ENCODE measurements at places on chromosomes 1 and 21.

- DNase-seq: peak; percentile 88
Observed at GRCh38 chr1:109112652-109113285, 1.1 kb upstream of the ELAPOR1 start.

DNA sequence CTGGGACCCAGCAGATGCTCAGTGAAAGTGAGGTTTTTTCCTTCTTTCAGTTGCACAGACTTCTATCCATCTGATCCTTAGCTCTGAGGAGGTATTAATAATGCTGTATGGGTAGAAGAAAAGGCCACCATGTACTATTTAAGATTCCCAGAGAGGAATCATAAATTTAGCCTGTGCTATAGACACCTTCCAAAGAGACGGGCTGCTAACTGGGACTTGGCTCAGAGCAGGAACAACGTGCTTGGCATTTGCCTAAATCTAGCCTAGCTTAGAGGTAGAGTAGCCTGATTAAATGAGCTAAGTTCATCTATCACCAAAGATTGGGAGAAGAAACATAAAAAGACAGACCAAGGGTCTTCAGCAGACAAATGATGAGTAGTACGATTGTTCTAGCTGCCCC lies 176.9 kb upstream of the BEND5 start:
- no peak for DNase-seq

DNA sequence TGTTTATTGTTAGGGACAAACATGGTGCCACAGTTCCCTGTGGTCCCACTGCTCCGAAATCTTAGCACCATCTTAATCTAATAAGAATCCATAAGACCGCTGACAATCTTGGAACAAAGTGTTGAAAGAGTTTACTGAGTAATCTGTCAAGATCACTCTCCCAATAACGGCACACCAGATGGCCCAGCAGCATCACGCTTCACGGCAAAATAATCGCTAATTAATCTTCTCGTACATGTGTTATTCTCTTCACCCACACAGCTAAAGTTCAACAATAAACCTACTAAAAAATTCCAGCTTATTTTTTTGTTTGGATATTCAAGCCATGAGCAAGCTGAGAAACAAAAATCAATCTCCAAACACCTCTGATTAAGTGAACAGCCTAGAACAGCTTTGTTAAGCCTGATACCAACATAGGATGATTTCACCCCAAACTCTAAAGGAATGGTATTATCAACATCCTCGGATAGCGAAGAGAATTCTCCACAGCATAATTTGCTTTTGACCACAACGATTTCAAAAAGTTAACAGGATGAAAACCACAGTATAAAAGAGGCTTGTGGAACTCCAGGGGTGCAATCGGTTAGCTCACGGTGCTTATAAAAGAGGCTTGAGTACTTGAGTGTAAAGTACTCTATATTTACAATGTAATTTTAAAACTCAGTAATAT lies 329.9 kb upstream of the GREM2 start:
- no peak for DNase-seq

GRCh38 chr1:3278416-3279181 lies 175.9 kb upstream of the ARHGEF16 start:
- DNase-seq: no peak

- DNase-seq: no peak
Observed at GRCh38 chr1:117642963-117643362, 37.1 kb downstream of the TENT5C start.

DNA sequence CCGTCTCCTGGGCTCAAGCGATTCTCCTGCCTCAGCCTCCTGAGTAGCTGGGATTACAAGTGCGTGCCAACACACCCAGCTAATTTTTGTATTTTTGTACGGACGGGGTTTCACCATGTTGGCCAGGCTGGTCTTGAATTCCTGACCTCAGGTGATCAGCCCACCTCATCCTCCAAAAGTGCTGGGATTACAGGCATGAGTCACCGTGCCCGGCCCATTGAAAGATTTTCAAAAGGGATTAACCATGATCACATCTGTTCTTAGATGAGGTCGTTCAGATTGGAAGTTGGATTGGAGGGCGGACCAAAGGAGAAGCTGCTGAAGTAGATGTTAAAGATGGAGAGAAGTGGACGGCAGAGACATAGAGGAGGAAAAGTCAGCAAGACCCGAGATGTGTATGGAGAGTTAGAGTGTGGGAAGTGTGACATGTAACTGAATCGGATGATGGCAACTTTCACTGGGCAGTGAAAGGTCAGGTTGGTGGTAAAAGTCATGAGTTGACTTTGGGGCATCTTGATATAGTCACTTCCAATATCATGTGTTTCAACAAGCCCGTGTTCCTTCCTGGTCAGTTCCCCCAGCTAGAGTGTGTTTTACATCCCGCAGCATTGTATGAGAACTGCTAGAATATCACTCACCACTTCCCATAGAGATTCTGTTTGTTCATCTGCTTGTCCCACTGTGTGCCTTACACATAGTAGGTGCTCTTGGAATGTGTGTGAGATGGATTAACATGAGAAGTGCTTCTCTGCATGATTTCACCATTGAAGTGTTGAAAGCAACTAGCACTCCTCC lies 54.4 kb upstream of the TINAGL1 start:
- DNase-seq: no peak

DNA sequence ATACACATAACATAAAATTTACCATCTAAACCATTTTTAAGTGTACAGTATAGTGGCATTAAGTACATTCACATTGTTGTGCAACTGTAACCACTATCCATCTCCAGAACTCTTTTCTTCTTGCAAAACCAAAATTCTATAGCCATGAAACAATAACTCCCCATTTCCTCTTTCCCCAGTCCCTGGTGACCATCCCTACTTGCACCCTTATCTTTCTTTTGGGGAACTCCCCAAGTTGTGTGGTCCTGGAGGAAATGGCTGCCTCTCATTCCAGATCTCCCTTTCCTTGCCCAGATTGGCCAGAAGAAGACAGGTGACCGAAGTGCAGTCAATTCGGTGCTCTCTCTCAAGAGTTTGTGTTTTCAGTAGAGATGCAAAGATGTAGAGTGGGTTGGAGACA lies 389.6 kb upstream of the C1orf87 start:
- DNase-seq: no peak

DNA sequence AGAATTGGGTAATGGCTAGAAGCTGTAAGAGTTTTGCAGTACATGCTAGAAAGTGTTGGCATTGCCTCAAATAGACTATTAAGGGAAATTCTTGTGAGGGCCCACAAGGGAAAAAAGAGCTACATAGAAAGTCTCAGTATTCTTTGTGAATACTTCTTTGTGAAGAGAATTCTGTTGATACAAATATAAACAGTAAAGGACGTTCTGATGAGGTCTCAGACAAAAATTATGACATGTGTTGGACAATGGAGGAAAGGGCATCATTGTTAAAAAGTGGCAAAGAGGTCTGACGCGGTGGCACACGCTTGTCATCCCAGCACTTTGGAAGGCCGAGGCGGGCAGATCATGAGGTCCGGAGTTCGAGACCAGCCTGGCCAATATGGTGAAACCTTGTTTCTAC lies 458.9 kb downstream of the NCAM2 start:
- no peak for DNase-seq

- peak; percentile 47 for DNase-seq
Observed at GRCh38 chr1:67843331-67843730, 10.1 kb upstream of the GNG12 start.

DNA sequence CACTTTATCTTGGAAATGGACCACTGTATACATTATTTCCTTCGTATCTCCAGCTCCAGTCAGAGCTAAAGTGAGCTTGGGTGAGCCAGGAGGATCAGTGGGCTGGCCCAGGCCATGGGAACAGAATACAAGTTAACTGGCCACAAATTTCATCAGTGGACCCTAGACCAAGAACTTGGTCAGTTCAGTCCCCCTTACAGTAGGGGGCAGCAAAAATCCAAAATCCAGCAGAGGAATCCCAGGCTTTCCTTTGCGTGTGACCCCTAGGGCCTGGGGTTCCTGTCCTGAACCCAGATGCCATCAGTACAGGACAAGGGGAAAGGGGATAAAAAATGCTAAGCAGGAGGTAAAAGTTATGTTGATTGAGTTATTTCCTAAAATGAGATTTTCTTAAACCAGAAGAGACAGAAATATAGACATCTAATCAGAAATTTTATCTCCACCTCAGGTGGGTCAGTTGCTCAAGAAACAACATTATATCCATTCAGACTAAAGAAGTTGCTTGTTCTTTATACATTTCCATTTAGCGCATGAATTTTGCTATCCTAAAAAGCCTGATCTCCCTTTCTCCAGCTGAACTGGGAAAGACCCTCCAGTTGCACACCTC lies 24.1 kb upstream of the LCE5A start:
- peak; percentile 2 for DNase-seq

DNA sequence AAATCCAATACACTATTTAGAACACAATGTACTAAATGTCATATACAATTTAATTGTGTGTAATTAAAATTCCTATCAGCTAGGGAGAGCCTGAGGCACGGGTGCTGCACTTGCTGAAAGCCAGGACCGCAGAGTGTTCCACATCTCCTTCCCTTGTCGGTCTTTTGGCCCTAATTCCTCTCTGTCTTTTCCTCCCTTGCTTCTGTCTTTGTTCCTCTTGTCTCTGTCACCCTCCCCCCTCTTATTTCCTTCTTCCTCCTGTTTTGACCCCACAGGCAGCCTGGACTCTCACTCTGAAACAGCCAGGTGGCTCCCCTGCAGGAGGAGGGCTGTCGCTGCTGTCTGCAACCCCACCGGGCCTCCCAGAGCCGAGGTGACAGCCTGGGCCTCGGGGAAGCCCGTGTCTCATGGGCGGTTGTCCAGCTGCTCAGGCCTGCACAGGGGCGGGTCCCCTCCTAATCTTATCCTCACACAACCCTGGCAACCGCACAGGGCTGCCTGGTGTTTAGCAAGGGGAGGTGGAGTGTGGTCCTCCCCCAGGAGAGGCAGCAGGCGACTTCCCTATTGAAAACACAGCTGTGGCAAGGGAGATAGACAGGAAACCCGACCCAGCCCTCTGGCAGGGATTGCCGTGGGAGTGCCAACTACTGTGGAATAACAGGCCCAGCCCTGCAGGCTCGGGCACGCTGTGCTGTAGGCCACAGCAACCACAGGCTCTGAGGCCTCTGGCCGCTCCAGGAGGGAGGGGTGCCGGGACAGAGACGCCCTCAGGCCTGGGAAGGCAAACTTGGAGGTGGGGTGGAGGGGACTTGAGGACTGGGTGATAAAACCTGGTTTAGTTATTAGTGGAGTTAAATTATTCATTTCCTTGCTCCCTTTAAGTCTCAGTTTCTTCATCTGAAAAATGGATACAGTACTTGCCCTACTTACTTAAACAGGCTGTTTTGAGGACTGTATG lies 68.8 kb upstream of the WDR26 start:
- DNase-seq: peak; percentile 88

GRCh38 chr1:84855691-84856630 lies 37.0 kb downstream of the LPAR3 start:
- no peak for DNase-seq

DNA sequence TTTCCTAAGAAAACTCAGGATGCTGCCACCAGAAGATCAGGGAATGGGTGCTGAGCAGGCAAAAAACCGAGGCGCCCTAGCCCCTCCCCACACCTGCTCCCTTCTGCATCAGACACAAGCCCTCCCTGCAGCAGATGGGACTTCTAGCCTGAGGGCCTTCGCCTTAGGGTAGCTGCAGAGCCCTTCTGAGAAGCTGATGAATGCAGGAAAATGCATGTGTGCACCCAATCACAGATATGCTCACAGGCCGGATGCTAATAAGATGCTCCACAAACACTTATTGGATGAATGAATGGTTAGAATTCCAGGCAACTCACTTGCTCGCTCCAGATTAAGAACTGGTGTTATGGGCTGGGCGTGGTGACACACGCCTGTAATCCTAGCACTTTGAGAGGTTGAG lies 6.8 kb upstream of the C1orf210 start:
- no peak for DNase-seq

DNA sequence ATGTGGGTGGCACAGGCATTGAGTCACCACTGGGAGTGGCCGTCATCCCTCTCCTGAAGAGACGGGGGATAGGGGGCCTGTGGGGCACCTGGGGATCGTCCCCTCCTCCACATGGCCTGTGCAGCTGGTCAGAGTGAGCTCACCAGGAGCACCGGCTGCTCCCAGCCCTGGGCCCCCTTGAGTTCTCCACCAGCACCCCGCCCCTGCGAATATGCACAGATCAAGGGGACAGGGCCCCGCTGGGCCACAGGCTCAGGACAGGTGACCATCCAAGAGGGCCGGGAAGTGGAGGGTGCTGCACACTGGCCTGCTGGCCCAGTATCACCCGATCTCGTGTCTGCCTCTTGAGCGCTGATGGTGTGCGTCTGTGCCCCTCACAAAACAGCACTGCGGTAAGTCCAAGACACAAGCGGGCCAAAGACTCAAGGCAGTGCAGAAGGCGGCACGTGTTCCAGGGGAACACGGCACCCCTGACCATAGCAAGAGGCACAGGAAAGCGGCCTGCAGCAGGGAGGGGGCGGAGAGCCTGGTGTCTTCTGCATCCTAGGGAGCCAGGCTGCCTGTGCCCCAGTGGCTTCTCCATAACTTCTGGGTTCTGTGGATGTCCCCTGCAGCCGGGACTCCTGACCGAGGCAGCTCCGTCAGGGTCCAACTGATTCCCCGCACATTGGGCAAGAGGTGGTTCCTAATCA lies 18.1 kb upstream of the TSPEAR start:
- DNase-seq: no peak

DNA sequence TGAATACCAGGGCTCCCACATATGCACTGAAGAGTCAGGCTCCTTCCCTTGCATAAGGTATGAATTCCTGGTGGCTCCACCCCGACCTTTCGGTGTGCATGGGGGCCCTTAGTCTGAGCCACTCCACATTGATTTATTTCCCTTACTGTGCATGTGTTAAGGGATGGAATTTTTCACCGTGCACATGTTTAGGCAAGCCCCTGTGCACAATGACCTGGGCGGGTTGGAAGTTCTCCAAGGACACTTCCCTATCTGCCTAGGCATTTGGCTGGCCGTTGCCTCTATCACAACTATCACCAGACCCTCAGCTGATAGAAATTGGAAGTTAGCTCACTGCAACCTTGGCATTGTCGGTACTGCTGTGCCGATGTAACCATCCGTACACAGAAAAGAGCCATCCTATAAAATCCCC lies 9.7 kb downstream of the S100A6 start:
- DNase-seq: no peak

DNA sequence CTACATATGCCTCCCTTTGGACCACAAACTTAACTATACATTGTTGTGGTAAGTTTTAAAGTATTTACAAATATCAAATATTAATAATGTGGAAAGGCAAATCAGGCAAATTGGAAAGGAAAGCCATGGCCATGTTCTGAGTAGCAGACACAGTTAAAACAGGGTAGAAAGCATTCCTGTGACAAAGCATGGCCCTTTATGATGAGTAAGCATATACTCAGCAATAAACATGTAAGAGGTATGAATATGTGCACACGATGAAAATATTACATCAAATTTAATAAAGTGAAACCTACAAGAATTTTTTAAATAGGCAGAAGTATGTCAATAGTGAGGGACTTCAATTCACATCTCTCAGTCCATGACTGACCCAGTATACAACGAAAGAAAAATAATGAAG lies 389.2 kb downstream of the DSCAM start:
- no peak for DNase-seq

- DNase-seq: no peak
Observed at GRCh38 chr1:76690766-76691165, 176.5 kb upstream of the ST6GALNAC5 start.

GRCh38 chr1:75952016-75952415 lies 19.8 kb upstream of the ASB17 start:
- DNase-seq: no peak
